ENCODE measurements at places on chromosomes 2 and 18.
A peak's percentile ranks its signal among the peaks of the same experiment; 100 is the strongest.

DNA sequence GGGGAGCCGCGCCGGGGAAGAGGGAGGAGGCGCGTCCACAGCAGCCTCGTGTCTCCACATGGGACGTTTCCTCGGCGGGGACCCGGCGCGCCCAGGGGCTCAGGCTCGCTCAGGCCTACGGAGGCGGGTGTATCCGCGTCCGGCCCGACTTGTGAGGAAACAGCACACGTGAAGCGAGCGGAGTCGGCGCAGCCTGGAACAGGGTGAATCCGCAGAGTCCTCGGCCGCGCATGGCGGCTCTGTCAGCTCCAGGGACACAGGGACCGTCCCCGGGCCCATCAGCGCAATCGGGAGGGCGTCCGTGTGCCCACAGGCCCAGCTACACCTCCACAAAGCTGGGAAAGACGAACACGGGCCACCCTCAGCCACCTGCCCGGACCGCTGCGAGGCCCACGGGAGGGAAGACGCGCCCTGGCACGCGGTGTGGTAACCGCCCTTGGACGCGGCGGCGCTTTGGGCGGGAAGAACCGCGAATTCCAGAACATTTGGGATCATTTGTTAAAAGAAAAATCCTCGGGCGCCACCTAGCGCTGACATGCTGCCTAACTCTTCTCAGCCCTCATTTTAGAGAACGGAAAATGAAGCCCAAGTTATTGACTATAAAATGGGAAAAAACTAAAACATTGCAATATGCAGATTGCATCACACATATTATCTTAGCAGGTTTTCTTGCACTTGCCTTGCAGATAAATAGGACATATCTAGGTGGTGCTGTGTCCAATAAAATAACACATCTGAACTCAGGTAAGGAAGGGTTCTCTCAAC, 40.4 kb downstream of the TMEM18 start:
- DNase-seq, result peak; percentile 72

GRCh38 chr2:2812648-2813047, 481.6 kb upstream of the MYT1L start:
- no peak for DNase-seq

DNA sequence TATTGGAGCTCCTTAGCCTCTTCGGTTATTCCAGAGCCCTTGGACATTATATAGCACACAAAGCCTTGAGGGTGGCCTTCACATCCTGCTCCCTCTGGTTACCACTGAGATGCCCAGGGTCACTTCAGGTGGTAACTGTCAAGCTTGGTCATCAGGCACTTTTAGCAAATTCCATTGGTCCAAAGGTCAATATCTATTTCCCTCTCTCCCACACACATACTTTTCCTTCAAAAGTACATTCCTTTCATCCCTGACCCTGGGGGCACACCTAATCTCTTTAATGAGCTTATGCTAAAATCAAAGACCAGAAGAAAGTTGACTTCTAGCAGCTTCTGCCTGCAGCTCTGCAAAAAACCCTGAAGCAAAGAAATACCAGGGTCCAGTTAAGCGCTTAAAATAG, 172.0 kb upstream of the NRP2 start:
- DNase-seq, result no peak

DNA sequence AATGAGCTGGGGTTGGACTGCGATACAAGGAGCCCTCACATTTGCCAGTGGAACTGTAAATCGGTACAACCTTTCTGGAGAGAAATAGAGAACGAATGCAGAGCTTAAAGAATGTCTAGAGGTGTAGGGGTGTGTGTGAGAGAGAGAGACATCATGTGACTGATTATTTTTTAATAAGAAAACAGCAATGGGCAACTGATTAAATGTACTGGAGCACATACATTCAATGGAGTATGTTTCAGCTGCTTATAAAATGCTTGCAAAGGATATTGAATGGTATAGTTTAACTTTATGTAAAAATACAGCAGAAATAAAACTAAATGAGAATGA, 391 bp upstream of the TMEM17 start:
- no peak for DNase-seq

DNA sequence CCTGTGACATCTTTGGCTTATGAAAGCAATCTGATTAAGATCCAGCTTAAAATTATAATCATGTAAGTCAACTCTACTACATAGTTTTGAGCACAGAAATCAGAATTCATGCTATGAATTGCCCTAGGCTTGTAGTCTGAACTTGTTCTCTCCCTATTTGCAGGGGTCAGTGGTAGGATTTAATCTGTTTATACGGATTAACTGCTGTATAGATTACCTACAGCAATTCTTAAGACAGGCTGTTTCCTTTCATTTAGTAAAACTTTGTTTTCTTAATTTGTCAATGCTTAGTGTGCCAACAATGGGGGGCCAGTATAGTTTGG, 287.9 kb downstream of the PDE11A start:
- DNase-seq, result no peak

- DNase-seq, result no peak
These were observed 9.0 kb downstream of the TM4SF20 start for GRCh38 chr2:227370092-227370491.

- no peak for DNase-seq
These were observed 1011.8 kb upstream of the DDX18 start for GRCh38 chr2:116802671-116803070.

DNA sequence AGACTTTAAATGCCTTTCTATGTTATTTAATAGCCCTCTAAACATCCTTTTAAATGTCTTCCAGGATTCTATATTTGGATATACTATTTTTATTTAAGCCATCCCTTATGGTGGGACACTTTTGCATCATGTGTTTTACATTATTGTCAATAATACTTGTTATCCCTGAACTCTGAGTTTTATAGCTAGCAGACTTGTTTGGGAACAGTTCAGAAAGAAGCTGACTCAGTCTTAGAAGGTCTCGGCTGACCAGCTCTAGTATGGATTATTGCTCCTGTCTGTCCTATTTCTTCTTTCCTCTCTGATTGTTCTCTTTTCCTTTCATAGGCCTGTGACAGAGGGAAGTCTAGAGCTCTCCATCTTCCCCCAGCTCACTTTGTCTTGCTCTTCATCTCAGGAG, 77.3 kb upstream of the CXCR4 start:
- DNase-seq, result no peak

- no peak for DNase-seq
These were observed 949.2 kb downstream of the DSC3 start for GRCh38 chr18:30093376-30093775.

- no peak for DNase-seq
These were observed 122.9 kb downstream of the ZNF521 start for GRCh38 chr18:25229081-25229480.

DNA sequence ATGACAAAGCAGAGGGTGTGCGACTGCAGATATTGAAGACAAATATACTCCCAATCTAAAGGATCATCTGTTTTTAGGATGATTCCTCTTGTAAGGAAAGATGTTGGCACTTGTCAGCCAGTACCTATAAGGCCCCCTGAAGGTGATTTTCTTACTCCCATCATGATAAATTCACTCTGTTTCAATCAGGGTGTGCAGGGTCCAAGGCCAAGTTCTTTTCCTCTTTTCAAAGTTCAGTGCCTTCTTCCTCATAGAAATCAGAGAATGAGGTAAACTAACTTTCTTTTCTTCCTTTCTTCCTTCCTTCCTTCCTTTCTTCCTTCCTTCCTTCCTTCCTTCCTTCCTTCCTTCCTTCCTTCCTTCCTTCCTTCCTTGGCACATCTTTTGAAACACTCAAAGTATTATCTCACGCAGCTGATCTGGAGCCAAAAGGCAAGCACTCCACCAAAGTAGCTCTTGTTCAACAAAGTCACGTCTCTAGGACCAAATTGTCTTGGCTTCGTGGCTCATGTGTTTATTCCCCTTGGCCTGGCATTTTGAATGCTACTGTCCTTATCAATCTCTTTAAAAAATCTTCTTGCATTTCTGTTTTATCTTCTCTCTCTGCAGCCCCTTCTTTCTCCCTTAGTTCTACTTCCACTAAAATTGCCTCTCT, 87.7 kb downstream of the DCC start:
- no peak for DNase-seq

DNA sequence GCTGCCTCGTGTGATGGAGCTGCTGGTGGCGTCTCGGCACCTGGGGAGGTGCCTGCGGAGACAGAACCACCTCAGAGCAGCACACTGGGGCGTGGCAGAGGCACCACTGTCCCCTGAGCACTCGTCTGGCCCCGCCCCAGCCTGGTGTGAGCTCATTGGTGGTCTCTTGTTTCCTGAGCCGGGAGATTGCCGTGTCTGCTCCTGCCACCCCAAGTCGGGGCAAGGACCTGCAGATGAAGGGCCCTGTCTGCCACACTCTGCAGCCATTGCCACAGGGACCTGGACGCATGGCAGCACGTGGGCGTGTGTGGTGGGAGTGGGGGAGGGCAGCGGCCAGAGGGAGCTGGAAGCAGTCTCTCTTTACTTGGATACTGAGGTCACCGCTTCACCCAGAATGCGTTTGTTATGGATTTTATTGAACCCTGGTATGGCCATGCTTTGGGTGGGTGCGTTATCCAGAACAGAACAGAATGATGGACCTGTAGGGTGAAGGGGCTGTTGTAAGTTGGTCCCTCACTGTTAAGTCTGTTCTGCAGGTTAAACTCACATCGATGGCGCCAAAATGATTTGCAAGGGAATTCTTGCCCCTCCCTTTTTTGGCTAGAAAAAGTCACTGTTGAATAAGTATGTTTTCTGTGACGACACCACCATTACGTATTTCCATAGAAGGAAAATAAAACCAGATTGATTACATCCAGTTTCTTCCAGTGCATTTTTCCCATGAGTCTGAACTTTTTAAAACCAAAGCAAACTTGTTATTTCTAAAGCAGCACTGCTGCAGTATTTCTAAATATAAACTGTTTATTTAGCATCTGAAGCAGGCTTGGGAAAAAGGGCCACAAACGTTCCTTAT, 92.0 kb downstream of the USP40 start:
- no peak for DNase-seq

DNA sequence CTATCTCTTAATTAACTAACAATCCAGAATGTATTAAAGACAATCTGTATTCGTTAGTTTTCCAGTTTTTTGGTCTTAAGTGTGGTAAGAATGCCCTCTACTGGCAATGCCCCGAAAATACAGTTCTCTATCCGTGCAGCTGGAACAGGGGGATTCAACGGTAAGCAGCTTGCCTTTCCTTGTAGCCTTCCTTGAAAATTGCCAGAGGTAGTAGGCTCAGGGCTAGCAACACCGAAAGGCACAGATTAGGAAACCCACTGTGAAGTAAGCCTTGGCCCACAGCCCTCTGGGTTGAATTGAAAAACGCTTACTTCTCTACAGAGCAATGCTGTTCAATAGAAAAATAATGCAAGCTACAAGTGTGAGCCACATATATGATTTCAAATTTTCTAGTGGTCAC, 17.1 kb upstream of the VPS4B start:
- peak; percentile 56 for DNase-seq

DNA sequence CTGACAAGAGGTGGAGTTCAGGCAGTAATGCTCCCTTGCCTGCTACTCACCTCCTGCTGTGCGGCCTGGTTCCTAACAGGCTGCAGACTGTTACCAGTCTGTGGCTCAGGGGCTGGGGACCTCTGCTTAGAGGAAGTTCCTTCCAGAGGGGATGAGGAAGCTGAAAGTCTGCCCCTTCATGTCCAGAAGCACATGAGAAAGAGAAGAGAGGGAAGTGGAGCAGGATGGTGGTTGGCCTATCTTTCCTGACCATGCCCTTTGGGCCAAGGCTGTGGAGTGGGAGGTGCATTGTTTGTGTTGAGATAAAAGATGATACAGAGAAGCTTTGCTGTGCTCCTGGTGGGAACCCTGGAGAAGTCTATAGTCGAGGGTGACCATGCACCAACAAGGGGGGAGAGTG, 112.5 kb downstream of the LPIN1 start:
- DNase-seq, result no peak

DNA sequence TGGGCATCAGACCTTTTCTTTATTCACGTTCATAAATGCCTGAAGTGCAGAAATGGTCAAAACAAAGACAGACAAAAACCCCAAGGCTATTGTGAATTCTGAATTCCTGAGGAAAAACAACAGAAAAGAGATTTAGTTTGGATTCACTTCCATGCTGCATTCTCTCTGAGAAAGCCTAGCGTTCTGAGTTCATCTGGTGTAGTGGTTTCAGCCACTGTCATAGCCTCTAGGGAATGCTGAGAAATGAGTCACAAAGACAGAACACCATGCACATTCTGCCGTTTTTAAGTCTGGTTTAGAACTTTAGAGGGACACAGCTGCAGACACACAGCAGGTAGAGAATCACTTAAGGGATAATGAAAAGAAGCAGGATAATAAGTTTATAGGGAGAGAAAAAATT, 93.8 kb downstream of the LRP1B start:
- no peak for DNase-seq

DNA sequence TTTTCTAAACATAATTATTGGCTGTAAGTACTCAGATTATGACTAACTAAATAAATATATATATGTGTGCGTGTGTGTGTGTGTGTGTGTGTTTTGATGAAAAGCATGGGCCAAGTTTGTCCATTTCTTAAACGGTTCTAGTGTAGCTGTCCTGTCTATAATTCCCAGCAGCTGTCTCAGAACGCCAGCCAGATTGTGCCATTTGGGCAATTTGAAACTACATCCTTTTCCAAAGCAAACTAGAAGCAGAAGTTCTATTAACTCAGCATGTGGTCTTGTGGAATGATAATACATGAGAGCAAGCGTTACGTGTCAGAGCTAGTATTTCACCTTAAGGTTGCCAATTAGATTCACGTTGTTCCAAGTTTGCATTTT, 1.7 kb downstream of the ARHGAP28 start:
- DNase-seq, result no peak

GRCh38 chr2:23549821-23550530, 165.0 kb downstream of the KLHL29 start:
- DNase-seq, result no peak

GRCh38 chr2:43157506-43158246, 68.7 kb downstream of the ZFP36L2 start:
- DNase-seq, result peak; percentile 32
